ENCODE measurements at places on chromosomes 3 and 15.
A peak's percentile ranks its signal among the peaks of the same experiment; 100 is the strongest.

DNA sequence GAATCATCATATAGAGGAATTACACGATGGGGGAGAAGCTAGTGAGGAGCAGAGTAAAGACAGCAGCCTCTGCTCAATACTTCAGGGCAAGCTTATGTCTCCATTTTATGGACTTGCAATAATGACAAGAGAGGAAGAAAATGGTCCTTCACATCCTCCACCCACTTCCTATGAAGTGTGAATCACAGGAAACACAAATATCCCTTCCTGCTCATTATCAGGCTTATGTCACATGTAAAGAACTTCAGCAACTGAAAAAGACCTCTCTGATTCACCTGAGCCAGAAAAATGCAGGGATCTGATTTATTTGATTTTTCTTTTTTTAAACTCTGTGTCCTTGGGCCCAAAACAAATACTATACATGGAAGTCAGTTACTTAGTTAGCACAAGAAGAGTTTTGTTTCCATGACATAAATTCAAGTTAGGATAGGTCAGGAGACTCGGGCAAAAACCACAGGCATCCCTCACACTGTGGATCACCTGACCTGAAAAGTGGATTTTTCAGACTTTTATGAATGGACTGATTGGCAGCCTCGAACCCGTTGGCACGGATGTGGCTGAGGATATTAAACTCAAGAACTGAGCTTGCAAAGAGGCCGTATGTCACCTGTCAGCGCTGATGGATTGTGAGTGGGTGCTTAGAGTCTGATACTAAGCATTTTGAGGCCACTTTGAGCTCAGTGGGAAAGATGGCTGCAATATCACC, 620.8 kb upstream of the MDFIC2 start:
- no peak for DNase-seq

DNA sequence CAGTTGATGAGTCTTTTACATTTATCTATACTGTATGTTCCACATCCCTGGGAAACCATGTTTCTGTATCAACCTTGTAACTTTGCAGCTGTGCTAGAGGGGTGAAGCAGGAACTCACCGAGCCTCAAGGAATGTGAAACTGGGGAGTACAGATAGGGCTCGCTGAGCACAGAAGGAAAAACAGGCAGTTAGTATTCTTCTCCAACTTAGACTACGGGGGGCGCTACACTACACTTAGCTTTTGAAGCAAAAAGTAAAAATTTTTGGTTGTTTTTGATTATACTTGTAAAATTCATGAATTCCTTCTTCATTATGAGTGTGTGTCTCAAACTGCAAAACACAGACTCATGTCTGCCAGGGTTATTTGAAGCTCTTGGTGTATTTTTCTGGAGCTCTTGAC, 132.7 kb upstream of the RGMA start:
- no peak for DNase-seq

DNA sequence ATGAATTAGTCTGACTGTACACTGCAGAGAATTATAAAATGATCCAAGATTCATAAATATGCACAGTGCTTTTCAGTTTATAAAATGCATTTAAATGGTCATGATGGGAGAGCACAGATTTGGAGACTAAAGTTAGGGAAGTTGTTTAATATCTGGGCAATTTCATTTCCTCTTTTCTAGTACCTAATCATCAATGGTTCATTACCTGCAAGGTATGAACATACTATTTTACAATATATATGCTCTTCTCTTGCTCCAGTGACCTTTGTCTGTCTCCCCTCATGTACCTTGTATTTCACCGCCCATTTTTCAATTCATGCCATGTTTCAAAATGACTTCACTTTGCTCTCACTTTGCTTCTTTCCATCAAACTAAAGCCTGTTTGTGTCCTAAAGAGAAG, 114.5 kb downstream of the SUCNR1 start:
- DNase-seq = no peak

- no peak for DNase-seq
Measured at GRCh38 chr15:90497376-90497775, 32.3 kb upstream of the CRTC3 start.

GRCh38 chr3:177283983-177284382, 86.7 kb upstream of the TBL1XR1 start:
- DNase-seq = no peak

DNA sequence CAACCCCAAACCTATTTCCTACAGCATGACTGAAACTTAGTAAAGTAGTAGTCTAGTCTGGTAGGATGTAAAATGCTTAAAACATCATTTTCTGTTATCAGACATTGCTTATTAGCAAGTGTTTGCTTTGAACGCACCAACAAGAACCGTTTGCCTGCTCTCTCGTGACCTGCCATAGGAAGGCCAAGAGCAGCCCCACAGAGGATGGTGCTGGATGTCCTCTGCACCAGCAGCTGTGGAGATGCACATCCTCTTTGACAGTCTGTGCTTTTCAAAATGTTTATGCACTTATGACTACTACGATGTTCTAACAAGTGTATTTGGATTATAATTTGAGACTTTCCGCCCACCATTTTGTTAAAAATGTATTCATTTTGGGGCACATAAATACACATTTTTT, 59.6 kb downstream of the PDE8A start:
- no peak for DNase-seq

DNA sequence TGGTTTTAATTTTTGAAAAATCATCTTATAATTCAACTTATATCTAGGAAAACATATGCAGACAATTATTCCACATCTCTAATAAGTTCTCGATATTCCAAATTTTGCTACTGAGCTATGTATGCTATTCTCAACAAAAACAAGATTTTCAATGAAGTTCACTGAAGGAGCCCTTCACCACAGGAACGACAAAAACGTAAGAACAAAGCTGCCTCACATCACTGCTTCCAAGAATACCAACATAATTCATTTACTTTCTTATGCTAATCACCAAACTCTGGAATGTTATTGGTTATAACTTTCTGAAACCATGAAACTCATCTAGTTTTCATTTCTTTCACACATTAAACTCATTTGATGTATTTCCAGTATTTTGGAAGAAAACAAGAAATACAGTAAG, 49.7 kb downstream of the GNB4 start:
- DNase-seq = no peak

DNA sequence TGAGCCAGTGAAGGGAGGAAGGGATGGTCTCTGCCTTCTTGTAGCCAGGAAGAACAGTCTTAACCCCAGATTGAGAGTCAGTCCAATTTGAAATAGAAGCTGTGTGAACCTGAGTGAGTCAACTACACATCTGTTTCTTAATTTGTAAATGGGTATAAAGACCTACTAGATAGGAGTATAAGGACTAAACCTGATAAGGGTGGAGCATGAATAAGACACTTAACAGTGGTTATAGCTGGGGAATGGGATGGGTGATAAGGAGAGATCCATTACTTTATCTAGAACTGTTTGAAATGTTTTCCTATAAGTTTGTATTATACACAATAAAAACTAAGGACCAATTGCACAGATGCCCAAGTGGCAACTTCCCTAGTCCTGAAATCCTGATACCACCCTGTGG, 1.4 kb downstream of the MAN2C1 start:
- no peak for DNase-seq

GRCh38 chr15:80997692-80998091, 3.0 kb upstream of the TLNRD1 start:
- DNase-seq = no peak

- DNase-seq = no peak
Measured at GRCh38 chr3:172464306-172464705, 16.1 kb upstream of the GHSR start.

DNA sequence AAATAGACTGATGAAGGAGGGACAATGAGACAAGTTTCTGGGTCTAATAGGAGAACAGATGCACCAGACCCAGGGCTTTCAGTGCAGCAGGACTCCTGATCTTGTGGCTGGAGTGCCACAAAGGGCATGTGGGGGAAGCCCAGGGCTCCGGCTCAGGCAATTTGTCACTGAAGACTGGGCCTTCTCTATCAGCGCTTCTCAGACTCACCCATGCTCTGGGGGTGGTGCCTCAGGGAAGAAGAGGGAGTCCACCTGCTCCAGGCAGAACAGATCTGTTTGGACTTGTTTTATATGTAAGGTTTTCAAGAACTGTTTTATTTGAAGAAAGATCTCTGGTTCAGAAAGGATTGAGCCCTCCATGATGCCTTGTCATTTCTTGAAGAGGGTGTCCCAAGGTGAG, 112.4 kb upstream of the TLE3 start:
- DNase-seq = no peak

- no peak for DNase-seq
Measured at GRCh38 chr15:92808598-92809063, 91.5 kb upstream of the CHD2 start.

GRCh38 chr15:56428821-56429458, 36.0 kb downstream of the MNS1 start:
- DNase-seq = peak; percentile 22

- no peak for DNase-seq
Measured at GRCh38 chr3:15610082-15610759, 8.7 kb downstream of the BTD start.
